ENCODE measurements at places on chromosomes 5 and 9.
A peak's percentile ranks its signal among the peaks of the same experiment; 100 is the strongest.

DNA sequence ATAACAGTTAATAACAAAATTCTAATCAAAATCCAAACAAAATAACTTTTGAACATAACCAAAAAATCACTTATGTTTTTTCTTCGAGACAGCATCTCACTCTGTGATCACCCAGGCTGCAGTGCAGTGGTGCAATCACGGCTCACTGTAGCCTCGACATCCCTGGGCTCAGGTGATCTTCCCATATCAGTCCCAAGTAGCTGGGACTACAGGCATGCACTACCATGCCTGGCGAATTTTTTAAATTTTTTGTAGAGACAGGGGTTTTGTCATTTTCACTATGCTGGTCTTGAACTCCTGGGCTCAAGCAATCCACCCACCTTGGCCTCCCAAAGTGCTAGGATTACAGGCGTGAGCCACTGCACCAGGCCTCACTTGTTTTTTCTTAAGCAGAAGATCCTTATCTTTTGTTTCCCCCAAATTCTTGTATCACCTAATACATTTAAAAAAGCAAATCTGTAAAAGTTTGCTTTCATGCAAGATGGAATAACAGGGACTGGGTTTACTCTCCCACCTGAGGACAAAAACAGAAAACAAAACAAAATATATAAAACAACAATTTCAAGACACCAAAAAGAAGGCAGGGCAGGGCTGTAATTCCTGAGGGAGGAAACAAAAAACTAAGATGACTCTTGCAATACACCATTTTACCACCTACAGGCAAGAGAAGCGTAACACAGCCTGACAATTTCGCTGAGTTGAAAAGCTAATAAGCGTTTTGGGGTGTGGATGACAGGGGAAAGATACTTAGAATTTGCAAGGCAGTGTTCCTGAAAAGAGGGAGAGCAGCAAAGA, 71.4 kb downstream of the RAPGEF6 start:
- DNase-seq = no peak

GRCh38 chr9:5310851-5311250, 6.3 kb upstream of the RLN2 start:
- no peak for DNase-seq

DNA sequence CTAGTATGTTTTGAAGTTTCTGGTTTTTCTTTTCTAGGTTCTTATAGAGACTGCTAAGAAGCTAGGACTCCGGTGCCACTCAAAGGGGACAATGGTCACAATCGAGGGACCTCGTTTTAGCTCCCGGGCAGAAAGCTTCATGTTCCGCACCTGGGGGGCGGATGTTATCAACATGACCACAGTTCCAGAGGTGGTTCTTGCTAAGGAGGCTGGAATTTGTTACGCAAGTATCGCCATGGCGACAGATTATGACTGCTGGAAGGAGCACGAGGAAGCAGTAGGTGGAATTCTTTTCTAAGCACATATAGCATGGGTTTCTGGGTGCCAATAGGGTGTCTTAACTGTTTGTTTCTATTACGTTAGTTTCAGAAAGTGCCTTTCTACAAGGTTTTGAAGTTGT, 52.2 kb downstream of the MTAP start:
- no peak for DNase-seq

DNA sequence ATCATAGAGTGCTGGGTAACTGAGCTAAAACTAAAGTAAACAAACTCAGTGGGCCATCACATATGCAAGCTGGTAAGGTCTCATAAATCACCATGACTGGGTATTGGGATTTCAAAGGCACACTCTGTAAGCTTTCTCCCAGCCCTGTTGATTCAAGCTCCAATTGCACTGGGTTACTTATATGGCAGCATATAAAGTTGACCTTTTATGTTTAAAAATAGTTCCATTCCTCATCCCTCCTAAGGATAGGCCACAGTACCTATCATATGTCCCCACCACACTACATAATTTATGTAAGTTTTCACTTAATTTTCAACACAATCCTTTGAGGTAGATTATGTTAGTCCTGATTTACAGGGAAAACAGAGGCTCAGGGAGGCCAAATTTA, 438.4 kb downstream of the RAB3C start:
- DNase-seq = peak; percentile 90

DNA sequence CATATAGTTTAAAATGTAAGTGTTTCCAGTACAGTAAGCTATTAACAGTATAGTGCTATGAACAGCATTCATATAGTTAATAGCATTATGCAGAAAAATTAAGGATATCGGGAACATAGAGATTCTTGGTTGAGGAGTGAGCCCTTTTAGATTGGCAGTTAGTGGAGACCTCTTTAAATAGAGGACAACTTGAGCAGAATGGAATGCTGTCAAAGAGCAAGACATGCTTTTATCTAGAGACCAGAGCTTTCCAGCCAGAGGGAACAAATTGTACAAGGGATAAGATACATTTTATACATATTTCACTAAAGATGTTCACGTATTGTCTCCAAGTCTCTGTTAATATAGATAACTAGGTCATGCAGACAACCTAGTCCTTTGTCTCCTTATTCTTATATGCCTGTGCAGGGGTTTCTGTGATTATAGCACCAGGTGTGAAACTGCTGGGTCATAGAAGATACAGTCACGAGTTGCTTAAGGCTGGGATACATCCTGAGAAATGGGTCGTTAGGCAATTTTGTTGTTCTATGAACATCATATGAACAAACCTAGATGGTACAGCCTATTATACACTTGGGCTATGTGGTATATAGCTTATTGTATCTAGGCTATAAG, 6.0 kb downstream of the IPO11 start:
- DNase-seq = no peak

GRCh38 chr9:3441197-3441816, 84.5 kb downstream of the RFX3 start:
- peak; percentile 23 for DNase-seq

DNA sequence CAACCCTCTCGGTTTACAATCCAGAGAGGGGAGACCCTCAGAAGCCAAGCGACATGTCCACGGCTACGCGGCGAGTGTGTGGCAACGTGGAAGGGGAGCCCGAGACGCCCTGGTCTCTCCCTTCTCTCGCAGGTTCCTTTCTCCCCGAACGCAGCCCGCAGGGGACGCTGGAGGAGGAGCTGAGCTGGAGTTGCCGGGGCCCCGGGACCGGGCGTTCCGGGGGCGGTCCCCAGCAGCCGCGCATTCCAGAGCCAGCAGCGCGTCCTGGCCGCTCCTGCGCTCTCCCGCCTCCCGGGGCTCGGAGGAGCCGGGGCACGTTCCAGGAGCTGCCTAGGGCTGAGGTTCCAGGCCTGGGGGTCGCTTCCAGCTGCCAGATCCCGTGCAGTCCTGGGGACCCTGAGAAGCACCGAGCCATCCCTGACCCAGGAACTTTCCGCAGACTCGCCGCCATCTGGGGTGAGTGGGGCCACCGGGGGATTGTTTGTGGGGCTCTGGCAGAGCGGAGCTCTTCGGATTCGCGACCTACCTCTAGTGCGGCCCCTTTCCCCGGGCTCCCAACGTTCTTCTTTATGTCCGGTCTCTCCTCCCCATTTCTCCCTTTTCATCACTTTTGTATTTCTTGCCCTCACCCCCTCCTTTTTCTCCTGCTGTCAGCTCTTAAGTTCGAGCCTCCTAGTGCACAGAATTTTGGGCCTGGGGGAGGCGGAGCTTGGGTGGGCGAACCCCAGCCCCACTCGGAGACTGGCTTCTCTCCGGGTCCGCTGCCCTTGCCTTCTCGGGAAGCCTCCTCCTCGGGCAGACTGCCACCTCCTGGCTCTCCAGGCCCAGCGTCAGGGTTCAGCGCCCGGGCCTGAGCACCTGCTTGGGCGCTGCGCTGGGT, at the start of gene SMIM3:
Gene SMIM3 (plus strand): TSS at position 241 of the 880 bp plus-strand sequence. CDS start 16,684 bp downstream, outside the sequence.
- peak; percentile 33 for DNase-seq

GRCh38 chr5:11076945-11077613, 316.0 kb upstream of the DAP start:
- no peak for DNase-seq

- no peak for DNase-seq
These were observed 17.6 kb upstream of the NDST1 start for GRCh38 chr5:150490296-150490669.

DNA sequence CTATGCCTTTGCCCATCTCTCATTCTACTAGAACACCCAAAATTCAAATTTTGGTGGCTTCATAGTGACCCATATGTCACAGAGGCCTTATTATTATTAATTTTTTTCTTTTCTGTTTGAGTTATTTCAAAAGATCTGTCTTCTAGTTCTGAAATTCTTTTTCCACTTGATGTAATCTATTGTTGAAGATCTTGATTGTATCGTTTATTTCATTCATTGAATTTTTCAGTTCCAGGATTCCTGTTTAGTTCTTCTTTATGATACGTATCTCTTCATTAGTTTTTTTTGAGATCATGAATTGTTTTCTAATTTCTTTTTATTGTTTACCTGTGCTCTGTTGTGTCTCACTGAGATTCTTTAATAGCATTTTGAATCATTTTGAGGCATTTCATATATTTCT, 24.6 kb upstream of the APBA1 start:
- DNase-seq = no peak

DNA sequence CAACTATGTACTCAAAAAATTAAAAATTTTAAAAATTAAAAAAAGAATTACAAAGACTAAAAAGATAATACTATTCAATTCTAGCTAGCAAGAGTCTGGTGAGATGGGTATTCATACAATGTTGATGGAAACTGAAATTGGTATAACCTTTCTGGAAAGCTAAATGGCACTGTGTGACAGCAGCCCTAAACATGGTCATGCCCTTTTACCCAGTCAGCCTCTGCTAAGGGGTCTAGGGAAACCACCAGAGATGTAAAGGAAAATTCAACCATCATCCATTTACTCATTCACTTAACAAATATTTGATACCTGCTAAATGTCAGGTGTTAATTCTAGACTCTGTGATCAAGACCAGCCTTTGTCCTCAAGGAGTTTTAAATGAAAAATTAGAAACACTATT, 29.3 kb downstream of the IL31RA start:
- no peak for DNase-seq

- DNase-seq = peak; percentile 83
These were observed 212.0 kb upstream of the KIF2A start for GRCh38 chr5:62093976-62094375.

- no peak for DNase-seq
These were observed 719 bp downstream of the MIGA2 start for GRCh38 chr9:129036923-129037766.

GRCh38 chr9:135478829-135479468, 633 bp upstream of the PPP1R26 start:
- DNase-seq = peak; percentile 36
